Smooth muscle cell of the brain vasculature (primary cell): ENCODE measurements at places on chromosomes 4 and X.

GRCh38 chrX:38211891-38212635 lies 8.6 kb downstream of the SRPX start:
- DNase-seq: no peak

- DNase-seq: no peak
Measured at GRCh38 chr4:92305878-92306520, 2.2 kb downstream of the GRID2 start.

DNA sequence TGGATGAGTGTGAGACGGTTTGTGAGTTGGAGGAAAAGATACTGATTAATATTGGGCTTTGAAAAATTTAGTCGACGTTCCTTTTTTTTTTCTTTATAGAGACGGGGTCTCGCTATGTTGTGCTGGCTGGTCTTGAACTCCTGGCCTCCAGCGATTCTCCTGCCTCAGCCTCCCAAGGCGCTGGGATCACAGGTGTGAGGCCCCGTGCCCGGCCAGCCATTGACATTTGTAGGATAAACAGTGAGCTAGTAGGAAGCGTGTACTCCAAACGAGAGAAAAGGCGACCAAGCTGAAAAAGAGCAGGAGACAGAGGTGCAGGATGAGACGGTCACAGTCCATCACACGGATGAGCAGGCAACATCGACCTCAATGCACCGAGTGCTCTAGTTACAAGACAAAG lies 19.4 kb downstream of the PPP2R3B start:
- no peak for DNase-seq

- no peak for DNase-seq
Measured at GRCh38 chr4:149164282-149164681, 651.4 kb downstream of the IQCM start.

DNA sequence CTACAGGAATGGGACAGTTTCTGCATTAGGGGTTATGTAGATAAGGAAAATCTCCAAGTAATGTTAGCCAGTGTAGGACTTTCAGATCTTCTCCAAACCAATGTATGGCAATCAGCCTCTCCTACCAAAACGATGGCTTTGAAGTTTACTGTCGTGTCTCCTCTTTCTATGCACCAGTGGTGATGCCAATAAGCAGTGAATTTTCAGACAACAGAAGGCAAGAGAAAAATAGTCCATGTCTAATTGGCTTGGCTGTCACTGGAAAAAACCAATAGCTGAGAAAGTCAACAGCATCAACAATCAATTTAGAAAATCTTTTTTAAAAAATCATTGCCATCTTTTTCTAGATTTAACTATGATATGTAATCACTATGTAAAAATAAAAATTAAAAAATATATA lies 35.0 kb downstream of the LIMCH1 start:
- DNase-seq: no peak

- no peak for DNase-seq
Measured at GRCh38 chr4:107616838-107617389, 103.1 kb downstream of the PAPSS1 start.

GRCh38 chrX:105701310-105702052 lies 120.9 kb upstream of the NRK start:
- no peak for DNase-seq

GRCh38 chr4:40924096-40924792 lies 174.5 kb downstream of the NSUN7 start:
- no peak for DNase-seq

- DNase-seq: no peak
Measured at GRCh38 chrX:39969099-39969818, 128.5 kb downstream of the BCOR start.

GRCh38 chr4:118337954-118338353 lies 14.8 kb downstream of the PRSS12 start:
- no peak for DNase-seq

GRCh38 chr4:22686141-22686540 lies 6.6 kb upstream of the GBA3 start:
- no peak for DNase-seq

DNA sequence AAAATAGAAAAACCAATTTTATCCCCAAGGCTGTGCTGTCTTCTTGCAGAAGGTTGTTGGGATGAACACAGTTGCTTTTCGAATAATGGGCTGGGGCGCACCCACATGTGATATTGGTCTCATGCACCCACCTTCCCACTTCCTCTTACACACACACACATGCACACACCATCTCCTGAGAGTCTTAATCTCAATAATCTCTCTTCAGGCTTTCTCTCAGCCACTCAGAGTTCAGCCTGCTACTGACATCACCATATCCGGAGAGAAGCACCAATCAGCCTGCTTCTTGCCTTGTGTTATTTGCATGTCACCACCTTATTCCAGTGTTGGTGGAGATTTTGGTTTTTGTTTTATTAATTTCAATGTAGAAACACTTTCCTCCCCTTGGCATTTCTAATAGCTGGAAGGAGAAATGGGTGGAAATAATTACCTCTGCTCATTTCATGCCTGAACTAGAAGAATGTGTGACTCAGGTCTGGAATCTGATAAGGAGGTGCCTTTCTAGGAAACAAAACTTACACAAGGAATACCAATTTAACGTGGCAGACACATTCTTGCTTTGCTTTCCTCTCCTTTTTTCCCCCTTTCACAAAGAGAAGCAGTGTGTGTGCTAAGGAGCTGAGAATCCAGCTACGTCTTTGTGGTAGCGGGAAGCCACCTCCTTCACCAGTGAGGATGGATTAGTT lies 400.2 kb downstream of the MID1IP1 start:
- no peak for DNase-seq

- no peak for DNase-seq
Measured at GRCh38 chr4:121448231-121448630, 67.4 kb upstream of the QRFPR start.

GRCh38 chrX:79084923-79085322 lies 59.6 kb upstream of the GPR174 start:
- no peak for DNase-seq

DNA sequence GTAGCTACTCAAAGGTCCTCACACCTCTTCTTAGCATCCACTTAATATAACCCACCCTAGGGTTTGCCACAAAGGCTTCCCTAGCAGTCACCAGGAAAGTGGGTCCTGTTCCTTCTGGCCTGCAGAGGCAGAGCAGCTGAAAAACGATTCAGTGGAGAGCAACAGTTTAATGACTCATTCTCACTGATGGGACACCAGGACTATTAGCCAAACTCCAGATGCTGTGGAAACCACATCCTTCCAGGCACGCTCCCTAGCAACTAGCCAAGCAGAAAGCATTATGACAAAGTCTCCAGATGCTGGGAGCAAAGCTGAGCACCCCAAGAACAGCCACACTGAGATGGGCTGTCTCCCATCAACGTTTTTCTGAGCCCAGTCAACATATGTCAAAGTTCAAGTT lies 30.3 kb upstream of the UTP14A start:
- DNase-seq: no peak

- no peak for DNase-seq
Measured at GRCh38 chr4:86401826-86402225, 42.0 kb upstream of the MAPK10 start.

- DNase-seq: no peak
Measured at GRCh38 chrX:130647468-130647867, 245.7 kb downstream of the RBMX2 start.

DNA sequence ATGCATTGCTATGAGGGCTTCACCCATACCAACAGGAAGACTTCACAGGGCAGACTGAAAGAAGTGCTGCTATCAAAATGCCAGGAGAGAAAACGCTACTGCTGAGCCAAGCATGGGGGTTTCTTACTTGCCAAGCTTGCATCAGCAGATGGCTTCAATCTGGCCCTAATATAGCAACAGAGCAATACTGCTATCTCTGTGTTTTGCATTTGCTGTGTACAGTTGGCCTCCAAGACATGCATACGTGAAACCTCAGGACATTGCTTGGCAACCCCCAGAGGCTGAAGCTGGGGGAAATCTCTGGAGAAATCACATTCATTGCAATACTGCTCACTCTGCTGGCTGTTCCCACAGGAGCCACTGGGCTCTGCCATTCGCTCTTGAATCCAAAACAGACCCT lies 127.2 kb upstream of the GPC4 start:
- DNase-seq: no peak

DNA sequence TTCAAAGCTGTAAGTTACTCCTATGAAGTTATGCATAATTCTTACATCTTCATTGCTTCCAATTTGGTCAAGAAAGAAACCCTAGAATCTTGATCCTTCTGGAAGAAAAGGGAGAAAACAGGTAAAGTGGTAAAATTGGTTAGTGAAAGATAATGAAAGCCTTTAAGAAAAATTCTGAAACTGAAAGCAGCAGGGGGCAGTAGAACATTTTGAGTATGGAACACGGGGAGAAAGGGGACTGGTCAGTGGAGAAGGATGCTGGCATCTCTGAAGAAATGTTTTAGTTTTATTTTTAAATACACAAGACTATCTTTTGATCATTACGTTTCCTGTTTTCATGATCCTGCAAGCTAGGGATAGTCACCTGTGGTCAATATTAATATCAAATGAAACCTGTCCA lies 54.3 kb downstream of the SLIT2 start:
- no peak for DNase-seq

GRCh38 chrX:7927259-7928167 lies at the start of gene PNPLA4:
TSS of gene PNPLA4 (minus strand) at chrX:7927413. CDS start at chrX:7926119, 1,294 bp downstream.
- peak; percentile 32 for DNase-seq

DNA sequence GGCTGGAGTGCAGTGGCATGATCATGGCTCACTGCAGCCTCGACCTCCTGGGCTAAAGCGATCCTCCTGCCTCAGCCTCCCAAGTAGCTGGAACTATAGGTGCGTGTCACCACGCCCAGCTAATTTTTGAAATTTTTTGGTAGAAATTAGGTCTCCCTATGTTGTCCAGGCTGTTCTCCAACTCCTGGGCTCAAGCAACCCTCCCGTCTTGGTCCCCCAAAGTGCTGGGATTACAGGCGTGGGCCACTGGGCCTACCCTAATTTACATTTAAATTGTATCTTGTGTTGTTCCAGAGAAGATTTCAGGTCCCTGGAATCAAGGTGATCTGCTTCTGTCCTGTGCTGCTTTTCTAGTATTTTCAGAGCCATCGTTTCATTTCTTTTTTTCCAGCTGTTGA lies 1.2 kb upstream of the LRPAP1 start:
- DNase-seq: no peak

GRCh38 chrX:69597399-69597798 lies 18.5 kb upstream of the EDA start:
- no peak for DNase-seq

DNA sequence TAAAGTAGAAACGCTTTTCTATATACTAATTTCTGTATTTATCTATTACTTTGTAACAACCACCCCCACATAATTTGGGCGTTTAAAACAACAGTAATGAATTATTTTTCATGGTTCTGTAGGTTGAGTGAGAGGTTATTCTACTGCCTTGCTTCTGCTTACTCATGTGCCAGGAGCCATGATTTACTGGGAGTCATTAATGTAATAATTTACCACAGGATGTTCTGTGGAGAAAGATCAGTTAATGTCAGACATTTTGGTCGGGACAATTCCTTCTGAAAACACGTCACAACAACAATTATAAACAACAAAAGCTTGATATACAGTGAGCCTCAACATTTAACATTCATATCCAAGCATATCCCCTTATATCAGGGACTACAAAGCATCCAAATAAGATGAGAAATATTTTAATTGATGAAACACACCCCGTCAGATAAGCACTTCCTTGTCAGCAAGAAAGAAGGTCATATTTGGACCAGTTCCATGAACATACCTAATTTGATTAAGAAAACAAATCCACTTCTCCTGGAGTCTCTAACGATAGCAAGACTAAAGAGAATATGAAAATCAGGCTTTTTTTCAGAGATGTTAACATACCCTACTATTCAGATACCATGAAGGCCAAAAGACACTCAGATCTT lies 238.5 kb downstream of the PRDM5 start:
- DNase-seq: no peak

DNA sequence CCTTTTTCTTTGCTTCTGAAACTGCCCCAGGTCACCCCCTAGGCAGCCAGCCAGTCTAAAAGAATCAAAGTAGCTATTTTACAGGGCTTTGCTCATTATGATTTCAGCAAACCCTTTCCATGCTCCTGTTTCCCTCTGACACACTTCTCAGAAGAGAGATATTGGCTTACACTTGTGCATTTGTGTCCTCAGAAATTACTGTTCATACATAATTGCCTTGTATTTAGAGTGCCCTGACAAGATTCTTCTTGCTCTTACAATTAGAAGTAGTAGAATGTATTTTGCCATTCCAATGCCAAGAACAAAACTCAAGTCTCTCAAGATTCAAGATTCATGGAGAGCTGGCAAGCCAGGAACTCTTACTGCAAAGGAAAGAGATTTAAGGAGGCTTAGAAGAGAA lies 531.0 kb upstream of the ZFP42 start:
- DNase-seq: no peak

- DNase-seq: no peak
Measured at GRCh38 chr4:38086151-38086848, 126.1 kb downstream of the PTTG2 start.

DNA sequence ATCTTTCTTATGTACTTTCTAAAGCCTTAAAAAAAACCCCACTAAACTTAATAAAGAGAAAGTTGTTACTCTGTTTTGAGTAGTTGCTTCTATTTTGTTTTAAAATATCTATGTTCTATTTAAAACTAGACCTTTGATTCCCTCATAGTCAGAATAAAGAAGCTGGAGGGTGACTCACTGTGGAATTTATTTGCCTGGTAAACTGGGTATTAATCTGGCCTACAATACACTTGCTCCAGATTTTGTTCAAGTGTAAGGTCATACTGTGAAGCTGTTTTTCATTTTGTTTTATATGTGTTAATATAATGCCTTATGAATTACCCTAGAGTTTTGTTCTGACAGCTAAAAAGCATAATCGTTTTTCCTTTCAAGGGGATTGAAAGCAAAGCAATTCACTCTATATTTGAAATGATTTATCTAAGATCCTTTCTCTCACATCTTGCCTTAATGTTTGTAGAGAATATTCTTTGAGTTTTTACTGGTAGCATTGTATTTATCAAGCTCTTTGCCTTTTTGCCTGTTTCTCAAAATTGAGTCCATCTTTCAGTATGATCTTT lies 277.4 kb upstream of the PITX2 start:
- no peak for DNase-seq

DNA sequence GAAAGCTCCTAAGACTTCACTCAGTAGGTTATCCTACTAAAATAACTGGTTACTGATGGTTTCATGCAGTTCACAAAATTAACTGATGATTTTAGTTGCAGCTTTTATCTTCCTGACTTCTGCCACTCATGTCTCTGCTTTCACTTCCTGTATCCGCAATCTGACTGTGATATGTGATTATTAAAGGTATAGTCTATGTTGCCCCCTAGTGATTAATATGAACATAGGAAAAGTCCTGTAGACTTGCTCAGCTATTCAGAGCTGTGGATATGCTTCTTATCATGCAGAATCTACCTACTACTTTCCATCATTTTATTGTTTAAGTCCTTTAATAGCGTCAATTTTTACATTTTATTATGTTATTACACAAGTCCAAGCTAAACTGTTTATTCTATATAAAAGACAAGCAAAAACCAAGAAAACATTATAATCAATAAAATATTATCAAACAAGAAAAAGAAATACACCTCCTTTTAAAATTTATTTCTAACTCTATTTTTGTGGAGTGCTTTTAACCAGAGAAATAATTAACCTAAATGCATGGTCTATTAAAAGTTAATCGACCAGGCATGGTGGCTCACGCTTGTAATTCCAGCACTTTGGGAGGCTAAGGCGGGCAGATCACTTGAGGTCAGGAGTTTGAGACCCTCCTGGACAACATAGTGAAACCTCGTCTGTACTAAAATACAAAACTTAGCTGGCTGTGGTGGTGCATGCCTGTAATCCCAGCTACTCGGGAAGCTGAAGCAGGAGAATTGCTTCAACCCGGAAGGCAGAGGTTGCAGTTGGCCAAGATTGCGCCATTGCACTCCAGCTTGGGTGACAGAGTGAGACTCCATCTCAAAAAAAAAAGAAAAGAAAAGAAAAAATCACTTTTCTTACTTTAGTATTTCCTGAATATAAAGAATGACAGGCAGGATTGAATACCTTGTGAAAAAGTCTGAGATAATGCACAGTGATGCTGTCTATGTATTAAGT lies 40.4 kb upstream of the TLR2 start:
- DNase-seq: no peak
